ENCODE measurements at places on chromosomes 2 and 18. TPM values are rescaled to one million over a fixed set of nuclear protein-coding genes. Genes with fewer than 3 reads are reported as not detected.

EFR3B gene
- total RNA-seq = 41.2 TPM

RBKS gene
- total RNA-seq = 0.86 TPM

NOTO gene
- total RNA-seq = not detected

LINC00305 gene
- not detected for total RNA-seq

ACP1 gene
- total RNA-seq = 144 TPM

DAW1 gene
- not detected for total RNA-seq

EVX2 gene
- total RNA-seq = 0.43 TPM

ANKRD30B gene
- not detected for total RNA-seq

CCDC102B gene
- 6.5 TPM for total RNA-seq

DNA sequence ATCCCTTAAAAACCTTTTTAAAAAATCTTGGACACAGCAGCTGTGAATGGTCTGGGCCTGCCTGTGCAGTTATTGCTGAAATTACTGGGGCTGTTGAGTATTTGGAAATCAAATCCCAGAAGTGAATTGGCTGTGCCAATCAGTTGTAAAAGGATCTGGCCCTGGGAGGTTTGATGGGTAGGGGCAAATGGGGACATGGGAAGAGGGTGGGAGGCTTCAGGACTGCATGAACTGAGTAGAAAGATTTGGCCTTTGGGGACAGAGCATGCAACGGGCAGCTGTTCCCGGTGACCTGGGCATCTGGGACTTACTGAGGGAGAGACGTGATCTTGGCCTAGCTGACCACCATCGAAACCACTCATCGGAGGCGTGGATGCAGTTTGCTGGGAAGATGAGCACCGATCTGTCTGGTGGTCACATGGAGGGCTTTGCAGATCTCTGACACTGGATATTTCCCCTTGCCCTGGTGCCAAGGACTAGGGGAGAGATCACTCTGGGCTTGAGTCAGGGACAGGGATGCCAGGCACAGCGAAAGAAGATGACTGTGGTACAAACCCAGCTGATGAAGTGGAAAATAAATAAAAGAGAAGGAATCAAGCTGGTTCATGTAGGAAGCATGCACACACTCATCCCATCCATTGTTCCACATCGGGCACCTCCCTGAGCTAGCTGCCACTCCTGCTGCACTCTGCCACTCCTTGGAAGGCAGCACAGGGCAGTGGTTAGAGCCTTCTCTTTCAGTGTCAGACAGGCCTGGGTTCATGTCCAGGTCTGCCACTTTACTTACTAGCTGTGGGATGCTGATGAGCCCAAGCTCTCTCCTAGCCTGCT is 58.4 kb downstream of the SEMA4F start:
- no peaks in the 10 kb centered on the region for H3K36me3 ChIP-seq
- H3K4me1 ChIP-seq = peaks cover 9% of the 10 kb centered on the region
- no peak overlapping the region for H3K27ac ChIP-seq
- peaks cover 19% of the 10 kb centered on the region for H3K27me3 ChIP-seq
- no peak overlapping the region for H3K4me3 ChIP-seq

DNA sequence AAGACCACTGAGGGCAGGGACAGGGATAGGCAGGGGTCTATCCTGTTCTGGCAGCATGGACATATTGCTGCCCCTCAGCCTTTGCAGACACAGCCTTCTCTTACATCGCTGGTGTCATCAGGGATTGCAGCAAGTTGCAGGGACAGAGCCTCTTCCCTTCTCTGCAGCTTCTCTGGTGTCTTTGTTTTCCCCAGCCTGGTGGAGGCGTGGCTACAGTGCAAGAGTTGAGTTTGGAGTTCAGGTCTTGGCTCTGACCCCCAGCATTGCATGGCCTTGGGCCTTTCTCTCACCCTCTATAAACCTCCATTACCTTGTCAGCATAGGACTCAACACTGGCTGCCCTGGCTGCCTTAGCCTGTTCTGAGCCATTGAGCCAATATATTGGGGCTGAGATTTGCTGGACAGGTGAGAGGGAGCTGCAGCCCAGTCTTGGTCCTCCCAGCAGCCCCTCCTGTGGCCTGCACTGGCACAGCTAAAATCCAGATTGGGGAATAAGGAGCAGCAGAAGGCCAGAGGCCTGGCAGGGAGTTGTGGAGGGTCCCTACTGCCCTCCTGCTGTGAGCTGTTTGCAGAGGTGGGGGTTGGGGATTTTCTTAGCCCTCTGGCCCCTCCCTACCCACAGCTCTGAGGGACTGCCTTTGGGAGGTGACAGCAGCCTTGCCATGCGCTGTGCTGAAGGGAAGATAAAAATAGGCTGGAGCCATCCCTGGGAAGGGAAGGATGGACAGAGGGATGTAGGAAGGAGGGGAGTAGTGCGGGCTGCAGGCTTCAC is 22.8 kb downstream of the EHD3 start:
- H3K27me3 ChIP-seq = no peaks in the 10 kb centered on the region
- no peak overlapping the region for H3K4me3 ChIP-seq
- H3K36me3 ChIP-seq = no peaks in the 10 kb centered on the region
- no peak for DNase-seq
- H3K4me1 ChIP-seq = peaks cover 6% of the 10 kb centered on the region
- no peak overlapping the region for H3K27ac ChIP-seq

DNA sequence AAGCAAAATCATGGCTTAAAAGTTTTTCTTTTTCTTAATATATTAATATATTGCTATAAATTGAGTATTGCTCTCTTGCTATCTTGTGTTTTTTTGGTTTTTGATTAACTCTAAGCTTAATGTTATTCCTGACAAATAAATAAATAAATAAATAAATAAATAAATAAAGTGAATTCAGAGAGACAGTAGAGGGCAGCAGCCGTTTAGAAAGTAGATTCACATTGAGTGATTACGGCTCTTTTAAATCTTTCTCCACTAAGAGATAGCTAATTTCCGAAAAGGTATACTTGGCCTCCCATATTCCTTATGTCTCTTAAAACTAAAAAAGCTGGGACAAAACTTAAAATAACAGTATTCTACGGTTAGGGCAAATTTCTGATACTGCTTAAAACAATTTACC is 34.3 kb downstream of the MSH2 start:
- no peak overlapping the region for H3K27ac ChIP-seq
- DNase-seq = no peak
- H3K4me3 ChIP-seq = no peak overlapping the region

DNA sequence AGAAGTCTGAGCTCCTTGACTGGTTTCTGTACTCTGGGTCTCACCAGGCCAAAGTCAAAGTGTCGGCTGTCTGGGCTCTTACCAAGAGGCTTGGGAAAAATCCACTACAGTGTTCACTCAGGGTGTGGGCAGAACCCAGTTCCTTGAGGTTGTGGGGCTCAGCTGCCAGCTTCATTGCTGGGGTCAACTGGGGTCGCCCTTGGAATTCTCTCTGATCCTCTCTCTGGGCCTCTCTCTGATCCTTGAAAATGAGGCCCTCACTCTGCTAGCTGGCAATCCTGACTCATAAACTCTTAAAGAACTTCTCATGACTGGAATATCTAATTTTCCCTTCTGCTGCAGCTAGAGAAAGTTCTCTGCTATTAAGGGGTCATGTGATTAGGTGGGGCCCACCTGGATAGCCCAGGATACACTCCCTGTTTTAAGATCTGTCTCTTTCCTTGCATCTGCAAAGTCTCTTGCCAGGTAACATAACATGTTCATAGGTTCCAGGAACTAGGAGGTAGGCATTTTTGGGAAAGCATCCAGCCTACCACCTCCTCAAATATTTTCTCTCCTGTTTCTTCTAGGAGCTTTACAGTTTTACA is 66.3 kb downstream of the SP110 start:
- no peak overlapping the region for H3K27ac ChIP-seq
- H3K4me3 ChIP-seq = no peak overlapping the region
- H3K4me1 ChIP-seq = peaks cover 5% of the 10 kb centered on the region

- no peaks in the 10 kb centered on the region for H3K36me3 ChIP-seq
- peaks cover 3% of the 10 kb centered on the region for H3K4me1 ChIP-seq
- no peaks in the 10 kb centered on the region for H3K27me3 ChIP-seq
- DNase-seq = no peak
- no peak overlapping the region for H3K4me3 ChIP-seq
Observed at GRCh38 chr2:7829241-7829640, 852.6 kb upstream of the ID2 start.

GRCh38 chr2:112339986-112340385 is 64.6 kb downstream of the ZC3H6 start:
- H3K27me3 ChIP-seq = no peaks in the 10 kb centered on the region
- H3K4me3 ChIP-seq = no peak overlapping the region
- no peak for DNase-seq
- no peaks in the 10 kb centered on the region for H3K4me1 ChIP-seq

DNA sequence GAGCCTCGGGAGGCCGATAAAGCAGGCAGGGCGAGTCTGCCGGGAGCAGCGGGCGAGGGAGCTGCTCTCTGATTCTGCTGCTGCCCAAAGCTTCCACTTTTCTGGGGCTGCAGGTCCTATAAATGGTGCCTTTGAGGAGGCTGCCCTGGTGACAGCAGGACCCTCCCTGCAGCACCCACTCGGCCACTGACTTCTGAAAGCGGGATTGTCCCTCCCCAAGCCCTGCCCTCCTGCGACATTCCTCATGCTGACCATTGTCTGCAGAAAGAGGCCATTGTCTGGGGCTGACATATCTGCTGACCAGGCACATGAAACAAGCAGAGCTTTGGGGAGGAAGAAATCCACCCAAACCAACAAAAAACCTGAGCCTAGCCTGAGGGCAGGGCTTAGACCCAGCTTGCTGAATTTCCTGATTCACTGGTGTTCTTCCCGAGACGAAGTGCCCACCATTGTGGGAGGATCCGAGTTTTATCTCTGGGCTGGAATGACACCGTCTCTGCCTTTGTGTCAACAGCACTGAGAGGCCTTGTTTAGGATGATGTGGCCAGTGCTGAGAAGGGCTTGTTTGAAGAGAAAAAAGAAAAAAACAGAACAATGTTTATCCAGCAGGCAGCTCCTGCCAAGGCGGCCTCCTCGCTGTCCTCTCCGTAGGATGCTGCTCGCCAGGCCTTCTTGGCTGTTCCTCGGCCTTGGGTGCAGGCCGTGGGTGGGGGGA is 129.7 kb downstream of the MYCN start:
- peaks cover 77% of the 10 kb centered on the region for H3K4me1 ChIP-seq
- H3K27me3 ChIP-seq = no peaks in the 10 kb centered on the region
- H3K4me3 ChIP-seq = peak overlapping the region; percentile 71
- peak; percentile 66 for DNase-seq

GRCh38 chr2:209960045-209960444 is 42.4 kb upstream of the RPE start:
- H3K36me3 ChIP-seq = peaks cover 2% of the 10 kb centered on the region
- H3K4me3 ChIP-seq = no peak overlapping the region
- no peaks in the 10 kb centered on the region for H3K27me3 ChIP-seq
- H3K4me1 ChIP-seq = peaks cover 31% of the 10 kb centered on the region
- DNase-seq = no peak
- H3K27ac ChIP-seq = peak overlapping the region; percentile 95

GRCh38 chr2:163247156-163247846 is 408.7 kb upstream of the KCNH7 start:
- H3K4me1 ChIP-seq = peaks cover 18% of the 10 kb centered on the region
- no peak overlapping the region for H3K4me3 ChIP-seq
- H3K27ac ChIP-seq = no peak overlapping the region
- no peak for DNase-seq
- peaks cover 3% of the 10 kb centered on the region for H3K36me3 ChIP-seq
- no peaks in the 10 kb centered on the region for H3K27me3 ChIP-seq

DNA sequence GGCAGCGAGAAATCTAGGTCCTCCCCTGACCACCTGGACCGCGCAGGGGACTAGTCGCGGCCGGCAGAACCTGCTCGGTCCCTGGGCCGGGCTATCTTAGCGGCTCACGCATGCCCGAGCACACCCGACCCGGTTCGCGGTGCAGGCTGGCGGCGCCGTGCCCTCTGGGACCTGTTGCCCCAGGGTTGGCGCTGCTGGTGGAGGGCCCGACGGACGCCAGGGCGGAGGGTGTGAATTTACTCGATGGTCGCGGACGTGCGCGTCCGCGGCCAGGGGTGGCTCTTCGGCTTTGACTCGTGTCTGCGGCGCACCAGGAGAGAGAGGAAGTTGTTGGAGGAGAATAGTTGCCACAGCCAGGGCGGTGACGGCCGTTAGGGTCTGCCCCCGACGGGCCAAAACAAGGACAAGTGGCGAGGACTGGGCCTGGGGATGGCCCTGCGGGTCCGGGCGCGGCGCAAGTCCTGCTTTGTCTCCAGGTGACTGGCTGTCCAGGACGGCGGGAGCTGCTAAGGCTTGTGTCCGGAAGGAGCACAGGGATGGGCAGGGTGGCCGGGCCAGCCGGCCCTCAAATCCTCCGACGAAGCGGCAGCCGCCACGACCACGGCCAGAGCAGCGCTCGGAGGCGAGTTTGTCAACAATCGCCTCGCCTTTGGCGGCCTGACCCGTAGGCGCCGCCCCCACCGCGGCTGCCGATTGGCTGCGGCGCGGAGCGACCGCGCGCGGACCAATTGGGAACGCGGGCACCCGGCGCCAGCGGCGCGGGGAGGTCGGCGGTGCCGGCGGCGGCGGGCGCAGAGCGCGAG is 1.3 kb downstream of the BCL2L11 start:
- peaks cover 12% of the 10 kb centered on the region for H3K36me3 ChIP-seq
- H3K27me3 ChIP-seq = peaks cover 48% of the 10 kb centered on the region
- peaks cover 51% of the 10 kb centered on the region for H3K4me1 ChIP-seq
- DNase-seq = peak; percentile 81
- H3K27ac ChIP-seq = no peak overlapping the region

DNA sequence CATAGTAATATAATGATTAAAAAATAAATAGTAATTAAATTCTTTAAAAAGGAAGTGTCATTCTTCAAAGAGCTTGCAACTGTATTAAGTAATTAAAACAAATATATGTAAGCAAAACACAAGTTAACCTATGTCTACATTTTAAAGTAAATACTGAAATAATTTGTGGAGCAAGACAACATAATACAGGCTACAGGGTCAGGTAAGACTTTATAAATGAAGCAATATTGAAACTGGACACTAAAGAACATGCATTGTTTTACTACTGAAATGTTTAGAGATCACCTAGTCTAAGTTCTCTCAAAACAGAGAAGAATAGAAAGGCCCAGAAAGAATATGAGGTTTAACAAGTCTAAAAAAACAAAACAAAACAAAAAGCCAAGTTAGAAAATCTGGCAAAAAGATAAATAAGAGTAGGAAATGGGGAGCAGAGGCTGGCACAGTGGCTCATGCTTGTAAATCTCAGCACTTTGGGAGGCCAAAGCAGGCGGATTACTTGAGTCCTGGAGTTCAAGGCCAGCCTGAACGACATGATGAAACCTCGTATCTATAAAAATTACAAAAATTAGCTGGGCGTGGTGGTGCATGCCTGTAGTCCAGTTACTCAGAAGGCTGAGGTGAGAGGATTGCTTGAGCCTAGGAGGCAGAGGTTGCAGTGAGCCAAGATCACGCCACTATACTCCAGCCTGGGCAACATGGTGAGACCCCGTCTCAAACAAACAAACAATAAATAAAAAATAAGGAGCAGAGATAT is 34.4 kb downstream of the VPS54 start:
- DNase-seq = no peak
- H3K27me3 ChIP-seq = no peaks in the 10 kb centered on the region
- no peak overlapping the region for H3K4me3 ChIP-seq
- peak overlapping the region; percentile 46 for H3K27ac ChIP-seq
- H3K4me1 ChIP-seq = peaks cover 9% of the 10 kb centered on the region

DNA sequence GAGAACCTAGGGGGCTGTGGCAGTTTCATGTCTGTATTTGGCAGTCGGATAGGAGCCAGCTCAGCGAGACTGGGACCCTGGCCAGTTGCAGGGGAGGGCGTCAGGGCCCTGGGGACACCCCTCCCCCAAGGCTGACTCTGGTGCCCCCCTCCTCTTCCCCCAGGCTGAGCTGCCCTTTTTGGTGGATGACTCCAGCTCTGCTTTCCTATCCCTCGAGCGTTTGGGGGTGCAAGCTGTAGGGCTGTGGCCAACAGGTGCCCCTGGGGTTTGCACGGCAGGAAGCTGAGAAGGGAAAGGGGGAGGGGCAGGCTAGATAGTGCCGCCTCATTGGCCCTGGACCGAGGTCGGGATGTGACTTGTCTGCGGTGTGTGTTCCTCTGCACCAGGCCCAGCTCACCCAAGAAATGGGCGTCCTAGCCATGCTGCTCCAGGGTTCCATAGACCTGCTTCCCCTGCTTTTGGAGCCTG is 26.4 kb downstream of the SPEG start:
- H3K4me3 ChIP-seq = no peak overlapping the region
- H3K36me3 ChIP-seq = no peaks in the 10 kb centered on the region
- no peaks in the 10 kb centered on the region for H3K27me3 ChIP-seq

All from neural crest cell (in vitro differentiated cells).